ENCODE measurements at places on chromosomes 1 and 21.
A peak's percentile ranks its signal among the peaks of the same experiment; 100 is the strongest.

DNA sequence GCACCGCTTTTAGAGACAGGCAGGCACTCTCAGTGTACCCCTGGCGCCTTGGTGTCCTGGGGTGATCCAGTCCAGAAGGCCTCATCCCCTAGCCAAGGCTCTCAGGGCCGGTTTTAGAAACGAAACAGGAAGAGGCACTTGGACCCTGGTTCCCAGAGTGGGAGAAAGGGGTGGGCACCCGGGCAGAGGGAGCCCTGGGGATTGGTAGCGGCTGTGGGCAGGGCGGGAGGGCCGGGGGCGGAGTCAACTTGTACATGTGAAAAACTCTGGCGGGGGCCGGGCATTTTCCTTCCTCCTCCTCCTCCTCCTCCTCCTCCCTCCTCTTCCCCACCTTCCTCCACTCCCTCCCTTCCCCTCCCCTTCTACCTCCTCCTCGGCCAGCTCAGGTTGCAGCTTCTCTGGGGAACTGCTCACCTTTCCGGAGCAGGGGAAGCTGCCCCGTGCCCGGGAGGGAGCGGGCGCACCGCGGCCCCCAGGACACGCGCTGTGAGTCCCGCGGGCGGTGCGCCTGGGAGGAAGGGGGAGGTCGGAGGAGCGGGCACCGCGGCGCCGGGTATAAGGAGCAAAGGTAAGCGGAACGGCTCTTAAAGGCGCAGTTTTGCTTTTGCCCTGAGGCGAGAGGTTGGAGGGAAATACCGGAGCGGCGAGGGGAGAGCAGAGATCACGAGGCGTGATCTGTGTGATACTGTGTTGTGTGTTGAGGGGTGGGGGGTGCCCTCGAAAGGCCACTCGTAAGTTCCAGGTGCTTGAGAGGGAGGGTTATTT is at the start of gene CDK18:
TSS of gene CDK18 (plus strand) at position 359 of the 765 bp plus-strand sequence. CDS start 18,499 bp downstream, outside the sequence.
- no peak for DNase-seq

GRCh38 chr21:17214801-17215200 is 298.0 kb upstream of the CXADR start:
- no peak for DNase-seq

- DNase-seq = no peak
Measured at GRCh38 chr1:25657883-25658760, 41.5 kb downstream of the MAN1C1 start.

GRCh38 chr1:91835087-91835521 is 50.8 kb downstream of the TGFBR3 start:
- DNase-seq = no peak

DNA sequence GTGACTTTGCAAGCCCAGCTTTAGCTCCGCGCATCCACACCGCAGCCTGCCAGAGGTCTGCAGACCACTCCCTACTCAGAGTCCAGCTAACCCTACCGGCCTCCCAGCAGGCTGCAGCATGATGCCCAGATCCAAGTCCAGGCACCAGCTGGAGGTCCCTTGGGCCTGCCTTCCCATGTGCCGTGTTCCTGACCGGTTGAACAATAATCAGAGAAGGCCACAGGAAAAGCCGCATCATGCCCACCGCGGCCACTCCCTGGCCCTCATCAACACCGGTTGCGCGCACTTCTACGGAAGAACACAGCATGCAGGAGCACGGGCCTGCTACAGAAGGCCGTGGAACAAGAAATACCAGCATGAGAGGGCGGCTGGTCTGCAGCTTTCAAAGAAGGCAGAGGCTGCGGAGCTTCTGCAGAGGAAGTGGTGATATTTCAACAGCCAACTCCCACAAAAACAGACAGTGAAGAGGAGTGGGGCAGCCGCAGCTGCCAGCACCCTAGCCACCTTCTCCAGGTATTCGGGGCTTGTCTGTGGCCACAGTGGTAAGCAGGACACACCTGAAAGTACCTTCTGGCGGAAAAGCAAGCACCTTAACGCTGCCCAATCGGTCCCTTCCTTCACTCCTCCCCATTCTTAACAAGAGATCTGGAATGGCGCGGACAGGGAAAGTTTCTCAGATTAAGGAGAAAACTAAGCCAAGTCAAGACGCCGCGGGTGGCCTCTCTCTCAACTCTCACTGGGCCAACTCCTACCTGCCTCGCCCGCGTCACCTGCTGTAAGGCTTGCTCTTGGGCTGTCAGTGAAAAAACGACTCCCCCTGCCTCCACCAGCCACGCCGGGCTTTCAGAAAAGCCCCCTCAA is 1.5 kb downstream of the PGBD5 start:
- DNase-seq = no peak

GRCh38 chr1:225933072-225933471 is 7.9 kb downstream of the LEFTY2 start:
- DNase-seq = peak; percentile 41

GRCh38 chr1:17732475-17732874 is 22.7 kb upstream of the ACTL8 start:
- no peak for DNase-seq

- no peak for DNase-seq
Measured at GRCh38 chr1:161020509-161021164, at the start of gene F11R. TSS of gene F11R (minus strand) at chr1:161021152. CDS start at chr1:161021073, 79 bp downstream.

GRCh38 chr1:28045777-28046176 is 42.6 kb downstream of the EYA3 start:
- no peak for DNase-seq

DNA sequence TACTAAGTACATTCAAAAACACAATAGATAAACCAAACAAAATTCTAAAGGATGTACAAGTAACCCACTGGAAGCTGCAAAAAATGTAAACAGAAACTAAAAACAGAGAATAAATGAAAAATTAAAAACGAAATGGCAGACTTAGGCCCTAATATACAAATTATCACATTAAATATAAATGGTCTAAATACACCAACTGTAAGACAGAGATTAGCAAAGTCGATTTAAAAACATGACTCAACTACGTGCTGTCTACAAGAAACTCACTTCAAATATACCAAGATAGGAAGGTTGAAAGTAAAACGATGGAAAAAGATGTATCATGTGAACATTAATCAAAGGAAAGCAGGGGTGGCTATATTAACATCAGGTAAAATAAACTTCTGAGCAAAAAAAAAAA is 23.1 kb downstream of the SLC19A1 start:
- no peak for DNase-seq

- DNase-seq = no peak
Measured at GRCh38 chr1:225767634-225768540, 9.7 kb upstream of the SRP9 start.

- DNase-seq = no peak
Measured at GRCh38 chr1:204447736-204448135, 36.1 kb upstream of the PPP1R15B start.

DNA sequence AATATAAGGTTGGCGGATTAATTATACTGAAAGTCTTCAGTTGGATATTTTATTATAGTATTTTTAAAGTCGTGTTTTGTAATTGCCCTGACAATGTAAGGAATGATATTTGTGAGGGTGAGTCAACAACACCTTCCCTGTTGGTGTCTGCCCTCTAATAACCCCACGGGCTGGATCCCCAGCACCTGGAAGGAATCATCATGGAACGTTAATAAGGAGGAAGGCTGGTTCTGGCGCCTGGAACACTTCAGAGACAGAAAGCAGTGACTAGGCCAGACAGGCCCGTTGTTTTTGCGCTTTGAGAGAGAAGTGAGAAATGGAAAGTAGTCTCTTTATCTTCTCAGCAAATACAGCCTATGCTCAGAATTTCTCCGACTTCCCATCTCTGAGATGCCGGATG is 31.6 kb downstream of the TEX35 start:
- DNase-seq = no peak
